ENCODE measurements at places on chromosomes 2 and 18.

- no peak for DNase-seq
Measured at GRCh38 chr2:155633887-155634570, 698.5 kb downstream of the NR4A2 start.

DNA sequence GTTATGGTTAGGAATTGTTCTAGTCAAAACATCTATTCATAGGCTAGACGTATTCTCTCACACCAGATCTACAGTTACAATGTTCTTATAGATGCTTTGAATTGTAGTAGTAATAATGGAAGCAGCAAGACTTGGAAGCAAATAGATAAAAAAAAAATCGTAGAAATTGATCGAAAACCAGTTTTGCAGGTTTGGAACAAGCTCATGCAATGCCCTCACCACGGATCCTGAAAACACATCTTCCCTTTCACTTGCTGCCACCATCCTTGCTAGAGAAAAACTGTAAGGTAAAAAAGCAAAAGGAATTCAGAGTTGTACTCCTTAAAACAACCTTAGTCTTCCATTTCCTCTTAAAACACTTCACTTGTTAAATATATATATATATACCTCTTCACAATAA, 4.4 kb downstream of the SULT1C4 start:
- DNase-seq = peak; percentile 7

- peak; percentile 43 for DNase-seq
Measured at GRCh38 chr2:14975381-14975780, 342.9 kb downstream of the LRATD1 start.

GRCh38 chr2:165582409-165582808, 112.9 kb downstream of the CSRNP3 start:
- no peak for DNase-seq

DNA sequence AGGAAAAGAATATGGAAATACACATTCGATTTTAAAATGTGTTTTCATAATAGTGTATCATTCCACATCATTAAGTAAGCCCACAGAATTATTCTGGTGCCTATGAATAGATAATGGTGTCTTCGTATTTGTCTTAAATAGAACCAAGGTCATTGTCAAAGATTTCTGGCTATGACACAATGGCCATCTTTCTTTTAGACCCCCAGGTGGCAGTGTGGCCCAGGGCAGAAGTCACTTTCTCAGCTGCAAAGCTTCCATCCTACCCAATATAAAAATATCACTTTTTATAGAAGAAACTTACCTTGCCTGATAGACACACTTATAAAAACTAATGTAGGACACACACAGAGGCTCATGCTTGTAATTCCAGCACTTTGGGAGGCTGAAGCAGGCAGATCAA, 57.5 kb downstream of the ZRANB3 start:
- peak; percentile 31 for DNase-seq

DNA sequence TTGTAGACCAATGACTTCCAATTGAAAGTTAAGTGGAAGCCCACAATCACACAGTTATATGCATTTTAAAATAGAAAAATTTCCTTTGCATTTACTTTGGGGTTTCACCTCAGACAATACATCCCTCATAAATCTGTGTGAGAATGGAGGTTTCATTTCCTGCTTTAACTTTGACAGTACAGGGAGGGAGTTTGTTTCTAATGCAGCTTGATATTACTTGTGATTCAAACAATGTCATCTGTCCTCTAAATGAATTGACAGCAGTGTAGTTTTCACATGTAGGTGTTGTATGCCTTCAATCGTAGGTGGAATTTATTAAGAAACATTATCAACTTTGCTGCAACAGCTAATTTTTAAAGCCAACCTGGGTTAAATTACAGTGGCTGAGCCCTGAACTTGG, 75.2 kb downstream of the TMEFF2 start:
- DNase-seq = no peak

DNA sequence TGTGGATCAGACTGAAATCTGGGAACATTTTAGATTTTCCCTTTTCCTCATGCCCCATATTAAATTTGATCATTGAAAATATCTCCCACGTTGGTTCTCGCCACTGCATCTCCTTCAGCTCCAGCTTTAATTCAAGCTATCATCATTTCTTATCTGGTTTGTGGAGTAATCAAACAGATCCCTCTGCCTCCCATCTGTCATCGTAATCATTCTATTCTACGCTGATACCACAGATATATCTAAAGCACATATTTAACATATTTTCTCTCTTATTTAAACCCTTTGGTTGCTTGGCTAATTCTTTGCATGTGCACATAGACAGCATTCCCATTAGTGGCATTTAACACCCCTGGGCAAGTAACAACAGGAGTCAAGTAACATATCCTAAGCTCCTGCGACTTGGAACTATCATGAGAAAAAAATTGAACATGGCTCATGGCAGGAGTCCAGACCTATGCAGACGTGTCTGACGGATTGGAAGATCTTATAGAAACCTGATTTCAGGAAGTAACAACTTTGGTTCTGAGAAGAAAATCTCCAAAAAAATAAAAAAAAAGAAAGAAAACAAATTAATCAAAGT, 158.8 kb upstream of the KYNU start:
- DNase-seq = peak; percentile 28

GRCh38 chr2:215982465-215982875, 30.9 kb downstream of the MREG start:
- peak; percentile 16 for DNase-seq

- no peak for DNase-seq
Measured at GRCh38 chr18:55811925-55812324, 223.9 kb upstream of the TCF4 start.

DNA sequence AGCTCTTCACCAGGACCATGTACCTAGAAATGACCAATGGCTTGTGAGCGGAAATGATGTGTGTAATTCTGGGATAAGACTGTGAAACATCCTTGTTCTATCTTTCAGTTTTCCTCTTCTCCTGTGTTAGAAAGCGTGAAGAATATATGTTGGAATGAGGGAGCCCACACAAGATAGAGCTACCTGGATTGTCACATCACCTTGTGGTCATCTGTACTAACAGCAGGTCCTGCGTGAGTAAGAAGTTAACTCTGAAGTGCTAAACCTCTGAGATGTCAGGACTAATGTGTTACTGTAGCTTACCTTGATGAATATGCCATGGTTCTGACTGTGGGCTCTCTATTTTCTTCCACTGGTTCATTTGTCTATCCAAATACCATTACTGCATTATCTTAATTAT, 75.6 kb downstream of the FASTKD2 start:
- no peak for DNase-seq

GRCh38 chr2:76953733-76954347, 568.3 kb downstream of the LRRTM4 start:
- peak; percentile 2 for DNase-seq

DNA sequence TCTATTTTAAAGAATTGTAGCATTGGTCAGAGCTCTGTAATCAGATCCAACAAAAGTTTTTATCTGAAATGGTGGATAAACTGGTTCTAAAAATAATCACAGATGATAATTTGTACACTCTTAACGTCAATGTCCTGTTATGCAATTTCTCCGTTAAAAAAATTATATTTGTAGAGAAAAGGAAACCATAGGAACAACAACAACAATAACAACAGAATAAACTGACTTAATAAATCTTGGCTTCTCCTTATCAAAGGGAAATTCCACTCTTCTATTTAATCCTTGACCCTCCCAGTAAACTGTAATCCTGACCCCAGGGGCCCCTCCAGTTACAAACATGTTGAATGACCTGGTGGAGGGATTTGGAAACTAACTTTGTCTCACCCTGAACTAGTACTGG, 78.6 kb upstream of the ZFP36L2 start:
- no peak for DNase-seq

- no peak for DNase-seq
Measured at GRCh38 chr18:7301094-7301493, 70.2 kb downstream of the LRRC30 start.

GRCh38 chr2:171088057-171088834, 72.4 kb downstream of the TLK1 start:
- DNase-seq = no peak

DNA sequence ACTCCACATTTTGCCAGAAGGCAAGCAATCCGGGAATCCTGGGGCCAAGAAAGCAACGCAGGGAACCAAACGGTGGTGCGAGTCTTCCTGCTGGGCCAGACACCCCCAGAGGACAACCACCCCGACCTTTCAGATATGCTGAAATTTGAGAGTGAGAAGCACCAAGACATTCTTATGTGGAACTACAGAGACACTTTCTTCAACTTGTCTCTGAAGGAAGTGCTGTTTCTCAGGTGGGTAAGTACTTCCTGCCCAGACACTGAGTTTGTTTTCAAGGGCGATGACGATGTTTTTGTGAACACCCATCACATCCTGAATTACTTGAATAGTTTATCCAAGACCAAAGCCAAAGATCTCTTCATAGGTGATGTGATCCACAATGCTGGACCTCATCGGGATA, 26.8 kb downstream of the B3GNT2 start:
- DNase-seq = no peak

GRCh38 chr2:24012521-24013188, 2.8 kb downstream of the MFSD2B start:
- DNase-seq = no peak
